ENCODE measurements at places on chromosomes 7 and 10. TPM values are rescaled to one million over a fixed set of nuclear protein-coding genes. Genes with fewer than 3 reads are reported as not detected.

GRCh38 chr7:81926-82756 is 110.2 kb upstream of the FAM20C start:
- no peak for DNase-seq

- no peak for DNase-seq
Measured at GRCh38 chr7:31642681-31643115, 44.3 kb upstream of the PPP1R17 start.

- peak; percentile 42 for DNase-seq
Measured at GRCh38 chr10:77325233-77325537, 312.4 kb downstream of the KCNMA1 start.

DNA sequence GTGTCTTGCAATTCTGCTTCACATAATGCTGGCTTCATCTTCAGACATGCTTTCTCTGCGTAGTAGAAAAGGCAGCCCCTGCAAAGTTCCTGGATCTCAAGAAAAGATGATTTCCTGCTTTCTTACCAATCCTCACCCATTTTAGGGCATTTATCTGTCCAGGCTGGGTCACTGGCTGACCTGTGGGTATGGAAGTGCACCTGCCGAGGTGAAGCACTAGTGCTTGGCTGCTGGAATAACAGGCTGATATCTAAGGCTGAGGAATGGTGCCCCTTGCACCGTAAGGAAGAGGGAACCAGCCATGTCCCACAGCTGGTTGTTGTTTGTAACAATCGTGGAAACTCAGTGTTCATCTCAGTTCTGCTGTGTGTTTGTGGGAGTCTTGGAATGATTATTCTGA is 138.0 kb upstream of the KLF6 start:
- no peak for DNase-seq

DNA sequence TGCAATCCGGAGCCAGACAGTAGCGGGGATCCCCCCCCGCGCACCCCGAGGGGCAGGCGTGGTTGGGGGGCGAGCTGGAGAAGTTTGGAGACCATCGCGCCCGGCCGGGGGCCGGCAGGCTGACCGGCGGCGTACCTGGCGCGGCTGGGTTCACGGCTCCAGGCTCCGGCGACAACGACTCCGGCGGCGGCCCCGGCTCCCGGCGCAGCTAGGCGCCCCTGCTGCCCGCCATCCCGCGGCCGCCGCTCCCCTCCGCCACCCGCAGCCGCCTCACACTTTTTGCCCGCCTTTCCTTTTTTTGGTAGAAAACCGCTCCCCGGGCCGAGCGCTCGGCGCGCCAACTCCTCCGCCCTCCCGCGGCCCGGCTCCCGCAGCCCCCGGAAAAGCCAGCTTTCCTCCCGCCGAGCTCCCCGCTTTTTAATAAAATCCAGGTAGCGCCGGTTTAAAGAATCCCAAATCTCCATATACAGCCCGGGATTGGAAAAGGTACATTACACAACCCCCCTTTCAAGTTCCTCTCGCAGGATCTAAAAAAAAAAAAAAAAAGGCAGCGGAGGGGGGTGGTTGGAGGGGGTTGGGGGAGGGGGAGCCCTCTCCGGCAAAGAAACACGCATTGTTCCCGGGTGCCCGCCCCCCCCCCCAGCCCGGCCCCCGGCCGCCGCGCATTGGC is at the start of gene TNRC18:
Gene TNRC18 (minus strand): TSS at position 529 of the 670 bp plus-strand sequence. CDS start 2,588 bp downstream, outside the sequence.
- peak; percentile 12 for DNase-seq

- DNase-seq, result no peak
Measured at GRCh38 chr7:22127835-22128527, 182.3 kb upstream of the CDCA7L start.

- no peak for DNase-seq
Measured at GRCh38 chr7:45595809-45596664, 21.9 kb downstream of the ADCY1 start.

- DNase-seq, result no peak
Measured at GRCh38 chr7:114264023-114264422, 150.6 kb upstream of the FOXP2 start.

- DNase-seq, result no peak
Measured at GRCh38 chr10:24451325-24451820, 242.4 kb downstream of the KIAA1217 start.

Gene ABCA13
- total RNA-seq, result 2.8 TPM

Gene IKZF1
- 17.4 TPM for total RNA-seq

Gene MBL2
- total RNA-seq, result 0.12 TPM

Gene HOXA9
- total RNA-seq, result 0.17 TPM

Gene TDRD1
- total RNA-seq, result 2.0 TPM
